Astrocyte of the cerebellum (primary cell): ENCODE measurements at places on chromosomes 4 and X.

- DNase-seq, result no peak
These were observed 20.6 kb downstream of the CAMK2D start for GRCh38 chr4:113740857-113741379.

GRCh38 chrX:123713841-123714240 lies 19.0 kb downstream of the THOC2 start:
- no peak for DNase-seq

DNA sequence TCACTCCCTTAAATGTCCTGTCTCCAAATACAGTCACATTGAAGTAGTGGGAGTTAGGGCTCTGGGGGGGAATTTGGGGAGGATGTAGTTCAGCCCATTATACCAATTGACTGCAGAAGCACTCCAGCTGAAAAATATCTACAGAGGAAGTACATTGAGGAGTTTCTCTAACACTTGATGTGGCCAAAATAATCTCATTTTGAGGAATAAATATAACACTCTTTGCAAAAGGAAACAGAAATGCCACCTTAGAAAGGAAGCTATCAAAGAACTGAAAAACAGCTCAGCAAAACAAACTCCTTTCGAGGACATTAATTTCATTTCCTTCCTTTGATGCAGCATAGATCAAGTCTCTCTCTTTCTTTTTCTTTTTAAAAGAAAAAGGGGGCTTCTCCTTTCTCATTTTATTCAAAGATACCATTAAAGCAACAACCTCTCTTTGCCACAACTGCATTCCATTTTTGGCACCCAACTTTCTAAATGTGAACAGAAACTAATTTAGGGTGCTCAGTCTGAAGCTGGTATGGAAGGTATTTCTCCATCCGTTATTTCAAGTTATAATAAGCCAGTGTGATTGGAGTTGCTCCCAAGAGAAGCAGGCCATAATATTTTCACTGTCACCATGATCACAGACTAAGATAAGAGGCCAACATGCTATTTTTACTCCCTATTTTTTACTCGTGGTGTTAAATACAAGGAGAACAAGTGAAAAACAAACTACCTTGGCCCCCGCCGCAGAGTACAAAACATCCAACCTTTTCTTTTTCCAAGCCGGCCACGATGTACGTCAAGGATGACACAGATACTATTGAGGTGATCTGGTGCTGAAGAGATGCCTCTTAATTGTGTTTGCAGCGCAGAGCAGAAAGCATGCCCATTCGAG lies 230.4 kb upstream of the GATB start:
- DNase-seq, result no peak

GRCh38 chr4:2390146-2390545 lies 28.3 kb downstream of the ZFYVE28 start:
- DNase-seq, result peak; percentile 29

GRCh38 chr4:8045909-8046308 lies 106.2 kb upstream of the AFAP1 start:
- DNase-seq, result no peak

DNA sequence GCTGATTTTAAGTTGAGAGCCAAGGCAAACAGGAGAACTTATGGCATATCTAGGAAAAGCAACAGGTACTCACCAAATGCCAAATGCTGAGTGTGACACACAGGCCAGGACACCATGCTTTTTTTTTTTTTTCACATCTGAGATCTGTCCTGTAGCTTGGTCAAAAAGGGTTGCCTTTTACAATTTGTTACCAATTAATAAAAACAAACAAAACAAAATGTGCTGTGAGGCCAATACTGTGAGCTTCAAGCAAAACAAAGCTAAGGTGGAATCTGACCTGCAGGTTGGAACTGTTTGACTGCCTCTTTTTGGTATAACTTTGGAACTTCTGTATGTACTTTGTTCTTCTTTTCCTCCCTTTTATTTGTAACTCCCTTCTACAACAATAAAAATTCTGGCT lies 548.5 kb upstream of the IGFBP7 start:
- no peak for DNase-seq

- DNase-seq, result peak; percentile 75
These were observed at the start of gene HCFC1 for GRCh38 chrX:153971450-153972367. Gene HCFC1 (minus strand): TSS chrX:153971818. CDS start chrX:153970840, 978 bp downstream.

GRCh38 chr4:17787315-17787714 lies 5.9 kb upstream of the FAM184B start:
- DNase-seq, result no peak

DNA sequence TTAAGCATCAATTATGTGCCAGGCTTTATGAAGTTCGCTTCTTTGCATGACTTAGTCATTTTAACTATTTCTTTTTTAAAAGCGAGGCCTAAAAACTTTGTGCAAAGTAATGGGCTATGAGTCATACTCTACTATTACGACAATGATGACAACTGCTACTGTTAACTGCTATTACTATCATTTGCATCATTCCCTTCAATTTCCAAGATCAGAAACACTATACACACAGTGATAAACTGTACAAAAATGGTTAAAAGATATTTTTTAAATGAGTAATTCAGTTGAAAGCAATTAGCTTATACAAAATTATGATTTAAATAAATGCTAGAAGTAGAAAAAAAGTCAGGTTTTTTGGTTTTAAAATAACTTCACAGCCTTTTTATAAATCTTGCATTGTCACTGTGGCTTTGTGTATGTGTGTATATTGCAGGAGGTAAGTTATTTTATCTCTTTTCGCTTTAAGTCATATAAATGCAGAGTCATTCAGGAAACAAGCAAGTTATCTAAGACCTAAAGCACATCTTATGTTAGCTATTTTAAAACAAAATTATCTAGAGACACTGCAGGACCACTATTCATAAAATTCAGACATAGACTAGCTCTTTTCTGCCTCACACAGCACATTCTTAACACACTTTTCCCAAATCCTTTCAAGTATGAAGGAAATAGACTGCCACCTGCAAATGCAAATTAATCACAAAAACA lies 18.5 kb upstream of the CXCL3 start:
- DNase-seq, result no peak

- DNase-seq, result no peak
These were observed 133.5 kb downstream of the TBL1X start for GRCh38 chrX:9598344-9598743.

DNA sequence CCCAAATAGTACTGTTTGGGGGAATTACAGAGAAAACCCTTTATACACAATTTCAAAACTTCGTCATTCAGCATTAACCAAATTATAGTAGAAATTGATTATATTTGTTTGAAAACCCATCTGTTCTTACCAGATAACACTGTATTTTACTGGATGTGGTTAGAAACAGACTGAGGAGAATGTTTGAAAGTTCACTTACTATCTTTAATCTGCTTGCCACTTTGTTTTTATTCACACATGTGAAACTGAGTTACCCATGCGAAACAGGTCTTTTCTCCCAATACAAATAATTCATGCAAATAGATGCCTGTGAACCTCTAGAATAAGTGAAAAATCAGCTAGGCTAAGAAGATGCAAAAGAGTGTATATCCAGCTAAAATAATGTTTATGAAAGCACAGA lies 177.5 kb downstream of the NAA11 start:
- no peak for DNase-seq

- DNase-seq, result no peak
These were observed 165.0 kb downstream of the FHIP1A start for GRCh38 chr4:151573945-151574344.

GRCh38 chr4:149203256-149204001 lies 612.2 kb downstream of the IQCM start:
- peak; percentile 13 for DNase-seq

DNA sequence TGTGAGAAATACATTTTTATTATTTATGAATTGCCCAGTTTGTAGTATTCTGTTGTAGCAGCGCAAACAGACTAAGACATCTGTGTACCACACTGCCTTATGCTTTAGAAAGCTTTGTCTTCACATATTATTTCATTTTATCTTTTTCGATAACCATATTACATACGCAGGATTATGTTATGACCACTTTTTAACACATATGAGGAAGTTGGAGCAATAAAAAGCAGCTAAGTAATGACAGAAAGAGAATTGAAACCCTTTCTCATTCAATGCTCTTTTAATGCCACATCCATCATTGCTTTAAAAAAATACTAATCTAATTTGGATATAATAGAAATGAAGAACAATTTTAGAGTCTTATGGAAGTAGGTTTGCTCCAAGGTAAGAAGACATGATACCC lies 99.7 kb downstream of the CT47B1 start:
- DNase-seq, result no peak

GRCh38 chr4:123351713-123352112 lies 44.9 kb upstream of the SPRY1 start:
- no peak for DNase-seq

- DNase-seq, result peak; percentile 91
These were observed 6.0 kb downstream of the RBPJ start for GRCh38 chr4:26326791-26327190.

DNA sequence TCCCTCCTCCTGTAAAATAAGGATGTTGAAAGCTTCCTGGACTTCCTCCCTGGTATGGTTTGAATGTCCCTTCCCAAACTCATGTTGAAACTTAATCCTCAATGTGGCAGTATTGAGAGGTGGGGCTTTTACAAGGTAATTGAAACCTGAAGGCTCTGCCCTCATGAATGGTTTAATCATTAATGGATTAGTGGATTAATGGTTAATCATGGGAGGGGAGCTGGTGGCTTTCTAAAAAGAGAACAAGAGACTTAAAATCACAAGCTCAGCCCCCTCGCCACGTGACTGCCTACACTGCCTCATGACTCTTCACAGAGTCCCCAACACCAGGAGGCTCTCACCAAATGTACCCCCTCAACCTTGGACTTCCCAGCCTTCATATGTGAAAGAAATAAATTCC lies 124.6 kb upstream of the ANXA3 start:
- no peak for DNase-seq

DNA sequence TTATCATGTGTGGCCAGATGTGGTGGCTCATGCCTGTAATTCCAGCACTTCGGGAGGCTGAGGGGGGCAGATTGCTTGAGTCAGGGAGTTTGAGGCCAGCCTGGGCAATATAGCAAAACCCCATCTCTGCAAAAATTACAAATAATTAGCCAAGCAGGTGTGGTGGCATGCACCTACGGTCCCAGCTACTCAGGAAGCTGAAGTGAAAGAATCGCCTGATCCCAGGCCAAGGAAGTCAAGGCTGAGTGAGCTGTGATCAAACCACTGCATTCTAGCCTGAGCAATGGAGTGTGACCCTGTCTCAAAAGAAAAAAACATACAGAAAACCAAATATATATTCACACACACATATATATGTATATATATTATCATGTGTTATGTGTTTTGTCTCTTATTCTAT lies 15.0 kb downstream of the APELA start:
- no peak for DNase-seq

- no peak for DNase-seq
These were observed 147.8 kb downstream of the PAPSS1 start for GRCh38 chr4:107572281-107572680.

GRCh38 chrX:109372291-109372690 lies 109.6 kb downstream of the GUCY2F start:
- no peak for DNase-seq

DNA sequence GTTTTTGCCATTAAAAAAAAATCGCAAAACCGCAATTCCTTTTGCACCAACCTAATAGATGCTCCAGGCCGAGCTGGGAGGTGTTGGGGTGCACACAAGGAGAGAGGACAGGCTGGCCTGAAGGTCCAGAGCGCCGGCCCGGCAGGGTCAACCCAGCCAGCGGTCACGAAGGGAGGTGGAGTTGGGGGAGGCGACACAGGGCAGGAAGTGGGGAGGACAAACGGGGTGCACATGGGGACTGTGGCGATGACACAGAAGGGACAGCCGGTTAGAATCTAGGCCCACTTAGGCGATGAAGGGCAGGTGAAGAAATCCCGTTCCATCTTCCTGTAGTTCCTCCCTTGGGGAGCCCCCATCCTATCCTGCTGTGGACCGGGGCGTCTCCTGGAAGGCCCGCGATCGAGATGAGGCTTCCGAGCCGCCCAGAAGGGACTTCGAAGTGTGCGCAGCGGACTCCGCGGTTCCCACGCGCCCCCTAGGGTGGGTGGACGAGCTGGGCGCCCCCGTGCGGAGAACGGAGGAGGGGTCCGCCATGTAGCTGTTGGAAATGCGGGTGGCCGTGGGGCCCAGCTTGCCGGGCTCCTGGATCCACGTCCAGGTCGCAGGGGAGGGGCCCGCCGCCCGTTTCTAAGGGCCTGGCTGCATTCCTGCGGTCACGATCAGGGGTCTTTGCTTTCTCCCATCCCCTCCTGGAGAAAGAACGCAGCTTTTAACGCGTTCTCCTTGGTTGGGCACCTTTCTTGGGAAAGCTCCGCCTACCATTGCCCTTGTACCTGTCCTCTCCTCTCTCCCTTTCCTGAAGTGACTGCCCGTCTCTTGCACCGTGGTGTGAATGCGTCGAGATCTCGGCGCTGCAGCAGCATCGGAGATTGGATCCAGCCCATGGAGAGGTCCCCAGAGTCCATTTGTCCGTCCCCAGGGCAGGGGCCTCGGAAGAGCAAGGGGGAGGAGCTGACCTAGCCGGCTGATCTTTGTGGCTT lies 17.0 kb upstream of the HPF1 start:
- no peak for DNase-seq

- DNase-seq, result no peak
These were observed 34.7 kb downstream of the IRS4 start for GRCh38 chrX:108701633-108702032.

DNA sequence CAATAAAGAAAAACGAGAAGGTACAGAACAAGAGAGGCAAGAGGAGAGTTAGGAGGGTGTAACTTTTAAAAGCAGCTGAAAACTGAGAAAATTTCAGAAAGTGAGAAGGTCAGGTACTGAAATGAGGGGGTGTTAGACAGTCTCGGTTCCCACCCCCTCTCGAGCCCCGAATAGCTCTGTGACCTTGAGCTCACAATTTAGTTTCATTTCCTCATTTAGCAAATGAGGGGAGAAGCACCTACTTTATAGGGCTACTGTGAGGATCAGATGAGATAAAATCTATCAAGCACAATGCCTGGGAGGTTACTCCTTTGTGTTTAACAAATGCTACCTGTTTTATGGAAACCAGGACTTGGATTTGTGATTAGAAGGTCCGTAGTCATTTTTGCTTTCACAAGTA lies 4.9 kb downstream of the UGT8 start:
- DNase-seq, result no peak

GRCh38 chrX:11611965-11612364 lies 53.8 kb downstream of the ARHGAP6 start:
- no peak for DNase-seq
